Activated CD8-positive, alpha-beta T cell treated with anti-CD3 and anti-CD28 coated beads, Interleukin-2, amount 10 ng/mL, durations not matched to agents 7 days and 5 days (primary cell): ENCODE measurements at places on chromosomes 6 and 20. TPM values are rescaled to one million over a fixed set of nuclear protein-coding genes. Genes with fewer than 3 reads are reported as not detected.

ENPP3 gene
- total RNA-seq: 0.11 TPM

SLC22A7 gene
- not detected for total RNA-seq

RIMS4 gene
- not detected for total RNA-seq

TRAPPC3L gene
- total RNA-seq: not detected

RIN2 gene
- total RNA-seq: not detected

CCN6 gene
- not detected for total RNA-seq

E2F1 gene
- 80.8 TPM for total RNA-seq

DSN1 gene
- 41.8 TPM for total RNA-seq

- DNase-seq: no peak
- H3K27ac ChIP-seq: no peak overlapping the region
- H3K27me3 ChIP-seq: no peaks in the 10 kb centered on the region
- H3K4me1 ChIP-seq: no peaks in the 10 kb centered on the region
- no peak overlapping the region for H3K4me3 ChIP-seq
Observed at GRCh38 chr6:73174646-73175045, 50.6 kb downstream of the KHDC1L start.

DNA sequence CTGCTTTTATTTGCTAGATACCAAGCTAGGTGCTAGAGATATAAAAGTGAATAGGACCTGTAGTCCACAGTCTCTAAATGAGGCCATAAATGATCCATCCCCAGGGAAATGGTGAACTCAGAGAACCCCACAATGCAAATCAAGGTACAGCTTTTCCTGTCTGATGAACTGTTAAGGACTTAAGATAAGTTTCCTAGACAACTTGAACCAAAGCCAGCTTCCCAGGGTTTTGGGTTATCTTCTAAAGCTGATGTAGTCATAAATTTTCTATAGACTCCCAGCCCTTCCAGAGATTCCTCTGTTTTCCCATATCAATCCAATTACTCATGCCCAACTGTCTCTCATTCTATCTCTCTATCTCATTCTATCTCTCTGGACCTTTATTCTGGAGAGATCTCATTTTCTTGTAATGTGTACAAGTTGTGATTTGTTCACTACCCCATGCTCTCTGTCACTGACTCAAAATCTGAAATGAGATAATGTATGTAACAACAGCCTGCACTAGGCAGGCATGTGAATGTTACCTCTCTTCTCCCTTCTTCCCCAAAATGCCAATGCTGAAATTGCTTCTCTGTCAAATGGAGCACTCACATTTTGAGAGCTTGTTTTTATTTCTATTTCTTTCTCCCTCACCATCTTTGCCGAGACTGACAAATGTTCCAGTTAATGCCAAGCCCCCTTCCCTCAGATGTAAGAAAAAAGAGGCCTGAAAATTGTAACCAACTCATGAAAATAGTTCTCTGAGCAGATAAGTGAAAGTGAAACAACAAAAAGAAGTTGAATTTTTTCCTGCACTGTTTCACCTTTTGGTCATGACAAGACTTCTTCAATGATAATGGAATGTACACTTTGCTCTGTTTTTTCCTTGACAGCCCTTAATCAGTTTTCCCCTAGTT lies 279.9 kb downstream of the SLC35F1 start:
- DNase-seq: no peak
- H3K4me3 ChIP-seq: peak overlapping the region; percentile 9
- peak overlapping the region; percentile 41 for H3K27ac ChIP-seq
- H3K36me3 ChIP-seq: no peaks in the 10 kb centered on the region
- peaks cover 20% of the 10 kb centered on the region for H3K4me1 ChIP-seq

DNA sequence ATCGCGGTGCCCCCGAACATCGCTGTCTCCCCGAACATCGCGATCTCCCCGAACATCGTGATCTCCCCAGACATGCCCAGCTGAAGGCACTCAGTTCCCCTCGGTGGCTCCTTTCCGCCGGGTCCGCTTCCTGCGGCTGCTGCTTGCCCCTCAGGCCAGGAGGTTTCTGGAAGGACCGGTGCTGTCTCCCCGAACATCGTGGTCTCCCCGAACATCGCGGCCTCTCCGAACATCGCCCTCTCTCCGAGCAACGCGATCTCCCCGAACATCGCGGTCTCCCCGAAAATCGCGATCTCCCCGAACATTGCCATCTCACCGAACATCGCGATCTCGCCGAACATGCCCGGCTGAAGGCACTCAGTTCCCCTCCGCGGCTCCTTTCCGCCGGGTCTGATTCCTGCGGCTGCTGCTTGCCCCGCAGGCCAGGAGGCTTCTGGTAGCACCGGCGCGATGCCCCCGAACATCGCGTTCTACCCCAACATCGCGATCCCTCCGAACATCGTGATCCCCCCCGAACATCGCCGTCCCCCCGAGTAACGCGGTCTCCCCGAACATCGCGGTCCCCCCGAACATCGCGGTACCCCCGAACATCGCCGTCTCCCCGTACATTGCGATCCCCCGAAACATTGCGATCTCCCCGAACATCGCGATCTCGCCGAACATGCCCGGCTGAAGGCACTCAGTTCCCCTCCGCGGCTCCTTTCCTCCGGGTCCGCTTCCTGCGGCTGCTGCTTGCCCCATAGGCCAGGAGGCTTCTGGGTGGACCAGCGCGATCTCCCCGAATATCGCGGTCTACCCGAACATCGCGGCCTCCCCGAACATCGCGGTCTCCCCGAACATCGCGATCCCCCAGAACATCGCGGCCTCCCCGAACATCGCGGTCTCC lies 808 bp downstream of the ULBP1 start:
- peak overlapping the region; percentile 88 for H3K27ac ChIP-seq
- H3K36me3 ChIP-seq: peaks cover 7% of the 10 kb centered on the region
- peak overlapping the region; percentile 85 for H3K4me3 ChIP-seq
- DNase-seq: peak; percentile 41

DNA sequence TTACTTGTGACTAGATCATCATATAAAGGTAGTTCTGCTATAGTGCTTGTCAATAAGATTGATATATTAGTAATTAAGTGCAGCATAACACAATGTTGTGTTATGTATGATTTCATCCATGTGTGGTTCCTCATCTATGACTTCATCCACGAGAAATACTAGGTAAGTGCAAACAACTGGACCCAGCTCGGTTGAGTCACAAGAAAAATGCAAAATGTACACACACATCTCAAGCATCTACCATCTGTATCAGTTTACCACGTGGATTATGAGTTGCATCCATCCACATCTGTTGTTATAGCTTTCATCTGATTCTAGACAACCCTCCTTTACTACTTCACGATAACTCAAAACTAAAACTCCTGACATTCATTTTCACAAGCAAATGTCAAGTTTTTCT lies 517.0 kb upstream of the CITED2 start:
- no peaks in the 10 kb centered on the region for H3K36me3 ChIP-seq
- no peaks in the 10 kb centered on the region for H3K4me1 ChIP-seq
- no peak overlapping the region for H3K4me3 ChIP-seq
- H3K27me3 ChIP-seq: peaks cover 2% of the 10 kb centered on the region
- H3K27ac ChIP-seq: no peak overlapping the region

GRCh38 chr6:80543598-80544222 lies 437.2 kb downstream of the BCKDHB start:
- no peak overlapping the region for H3K27ac ChIP-seq
- H3K4me1 ChIP-seq: no peaks in the 10 kb centered on the region
- no peaks in the 10 kb centered on the region for H3K27me3 ChIP-seq
- H3K36me3 ChIP-seq: no peaks in the 10 kb centered on the region
- H3K4me3 ChIP-seq: no peak overlapping the region
- no peak for DNase-seq

DNA sequence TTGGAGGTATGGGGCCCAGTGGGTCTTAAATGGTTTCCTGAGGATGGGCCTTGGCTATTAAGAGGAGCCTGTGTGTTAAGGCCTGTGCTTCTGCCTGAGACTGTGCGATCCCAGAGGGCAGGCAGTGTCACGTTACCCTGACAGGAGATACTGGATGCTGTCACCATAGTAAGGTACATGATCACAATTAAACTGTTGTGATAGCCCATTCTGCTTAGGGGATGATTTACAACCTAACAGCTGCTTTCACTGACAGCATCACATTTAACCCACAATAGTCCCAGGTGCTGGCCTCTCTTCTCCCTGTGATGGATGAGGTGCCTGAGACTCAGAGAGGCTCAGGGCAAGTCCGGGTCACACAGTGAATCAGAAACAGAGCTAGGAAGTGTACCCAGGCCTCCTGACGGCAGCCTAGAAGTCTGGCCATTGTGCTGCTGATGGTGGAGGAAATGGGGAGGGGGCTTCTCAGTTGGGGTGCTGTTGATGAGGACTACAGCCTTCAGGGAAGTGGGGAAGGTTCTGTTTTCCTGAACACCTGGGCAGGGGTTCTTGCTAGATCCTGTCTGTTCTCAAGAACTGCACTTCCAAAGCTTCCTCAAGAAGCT lies 97.3 kb downstream of the MDGA1 start:
- DNase-seq: no peak
- no peak overlapping the region for H3K4me3 ChIP-seq
- H3K36me3 ChIP-seq: no peaks in the 10 kb centered on the region

DNA sequence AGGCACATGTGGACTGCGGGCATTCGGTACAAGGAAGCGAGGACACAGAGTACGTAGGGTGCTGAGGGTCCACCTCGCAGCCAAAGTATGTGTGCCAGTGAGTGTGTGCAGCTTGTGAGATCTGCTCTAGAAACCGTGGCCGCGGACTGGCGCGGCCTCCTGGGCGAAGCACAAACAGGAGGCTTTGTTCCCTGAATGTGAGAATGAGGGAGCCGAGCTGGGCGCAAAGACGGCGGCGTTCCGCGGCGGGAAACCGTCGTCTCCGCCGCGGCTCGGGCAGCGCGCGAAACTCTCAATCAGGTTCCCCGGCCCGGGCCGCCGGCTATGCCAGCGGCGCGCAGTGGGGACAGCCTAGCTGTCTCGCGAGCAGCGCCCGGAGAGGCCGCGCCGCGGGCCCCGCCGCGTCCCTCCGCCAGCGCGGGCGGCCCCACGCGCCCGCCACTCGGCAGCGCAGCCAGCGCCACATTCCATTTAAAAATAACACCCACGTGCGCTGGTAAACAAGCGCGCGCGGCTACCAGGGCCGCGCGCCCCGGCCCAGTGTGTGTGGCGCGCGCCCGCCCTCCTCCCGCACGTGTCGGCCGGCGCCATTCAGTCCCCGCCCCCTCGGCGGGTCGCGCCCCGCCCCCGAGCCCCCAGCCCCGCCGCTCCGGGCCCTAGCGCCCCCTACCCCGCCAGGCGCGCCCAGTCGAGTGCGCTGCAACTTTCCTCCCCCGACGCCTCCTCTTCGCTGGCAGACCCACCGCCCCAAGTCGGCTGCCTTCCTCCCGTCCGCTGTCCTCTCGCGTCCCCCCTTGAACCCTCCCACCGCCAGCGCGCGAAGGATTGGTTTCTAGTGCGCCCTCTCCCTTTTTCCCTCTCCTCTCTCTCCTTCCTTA lies 3.0 kb upstream of the FOXO3 start:
- peak; percentile 76 for DNase-seq
- H3K4me3 ChIP-seq: peak overlapping the region; percentile 94
- peak overlapping the region; percentile 96 for H3K27ac ChIP-seq

GRCh38 chr6:166591961-166592520 lies 5.6 kb upstream of the RAMACL start:
- no peaks in the 10 kb centered on the region for H3K36me3 ChIP-seq
- H3K4me3 ChIP-seq: no peak overlapping the region
- no peak for DNase-seq
- no peaks in the 10 kb centered on the region for H3K27me3 ChIP-seq
- peaks cover 14% of the 10 kb centered on the region for H3K4me1 ChIP-seq

GRCh38 chr6:100103194-100103593 lies 109.2 kb upstream of the MCHR2 start:
- H3K4me1 ChIP-seq: no peaks in the 10 kb centered on the region
- peaks cover 10% of the 10 kb centered on the region for H3K27me3 ChIP-seq
- no peaks in the 10 kb centered on the region for H3K36me3 ChIP-seq
- DNase-seq: no peak
- no peak overlapping the region for H3K4me3 ChIP-seq
- no peak overlapping the region for H3K27ac ChIP-seq

DNA sequence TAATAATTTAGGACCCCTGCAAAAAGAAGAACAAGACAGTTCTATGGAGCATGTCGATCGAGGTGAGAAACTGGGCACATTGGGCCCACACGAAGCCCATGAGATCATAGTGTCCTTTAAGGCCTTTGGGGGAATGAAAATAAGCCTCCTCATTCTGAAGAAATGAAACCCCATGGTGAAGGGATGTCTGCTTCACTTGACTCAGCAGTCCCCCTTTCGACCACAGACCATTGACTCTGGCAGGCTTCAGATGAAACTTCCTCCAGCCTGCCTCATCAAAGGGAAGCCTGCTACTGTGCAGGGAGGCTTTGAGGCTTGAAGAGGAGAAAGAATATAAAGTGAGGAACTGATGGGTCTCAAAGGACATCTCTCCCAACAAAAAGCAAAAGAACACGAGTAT lies 144.2 kb upstream of the FBXL4 start:
- peaks cover 33% of the 10 kb centered on the region for H3K27me3 ChIP-seq
- no peak overlapping the region for H3K27ac ChIP-seq
- no peaks in the 10 kb centered on the region for H3K36me3 ChIP-seq
- DNase-seq: no peak

DNA sequence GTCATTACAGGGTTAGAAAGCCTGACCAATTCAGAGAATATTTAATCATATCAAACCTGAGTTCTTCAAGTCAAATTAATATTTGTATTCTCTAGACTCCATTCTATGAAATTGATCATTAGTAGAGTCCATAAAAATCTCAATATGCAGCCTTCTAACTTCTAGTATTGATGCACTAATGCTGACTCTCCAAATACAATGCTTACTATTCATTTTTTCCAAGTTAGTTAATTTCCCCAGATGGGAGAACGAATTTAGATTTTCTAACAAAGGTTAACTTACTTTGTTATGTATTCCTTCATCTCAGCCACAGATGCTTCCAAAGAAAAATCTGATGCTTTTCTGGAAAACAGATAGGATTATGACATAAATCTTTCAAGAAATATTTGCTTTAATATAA lies 12.4 kb upstream of the NDRG3 start:
- DNase-seq: no peak
- peaks cover 54% of the 10 kb centered on the region for H3K36me3 ChIP-seq
- no peak overlapping the region for H3K27ac ChIP-seq

GRCh38 chr6:44327096-44327495 lies 13.9 kb upstream of the AARS2 start:
- H3K27me3 ChIP-seq: peaks cover 32% of the 10 kb centered on the region
- H3K4me1 ChIP-seq: no peaks in the 10 kb centered on the region
- H3K27ac ChIP-seq: no peak overlapping the region
- no peaks in the 10 kb centered on the region for H3K36me3 ChIP-seq
- no peak for DNase-seq

DNA sequence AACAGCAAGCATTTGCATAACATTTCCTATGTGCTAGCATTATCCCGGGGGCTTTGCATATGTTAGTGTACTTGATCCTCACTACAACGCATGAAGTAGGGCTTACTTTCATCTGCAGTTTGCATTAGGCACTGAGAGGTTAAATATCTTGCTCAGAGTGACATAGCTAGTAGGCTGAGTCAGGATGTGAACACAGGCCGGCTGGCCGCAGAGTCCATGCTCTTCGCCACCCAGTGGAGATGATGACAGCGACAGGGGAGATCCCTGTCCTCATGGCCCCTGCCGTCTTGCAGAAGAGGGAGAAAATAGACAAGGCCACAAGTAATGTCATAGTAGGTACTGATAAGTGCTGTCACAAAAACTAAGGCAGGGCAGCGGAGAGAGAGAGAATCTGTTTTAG lies 46.9 kb downstream of the LYRM4 start:
- H3K27ac ChIP-seq: no peak overlapping the region
- H3K4me3 ChIP-seq: no peak overlapping the region
- DNase-seq: no peak
- H3K4me1 ChIP-seq: peaks cover 7% of the 10 kb centered on the region
- H3K27me3 ChIP-seq: no peaks in the 10 kb centered on the region

- H3K4me1 ChIP-seq: no peaks in the 10 kb centered on the region
- peaks cover 3% of the 10 kb centered on the region for H3K27me3 ChIP-seq
- DNase-seq: no peak
- H3K4me3 ChIP-seq: no peak overlapping the region
- no peaks in the 10 kb centered on the region for H3K36me3 ChIP-seq
Observed at GRCh38 chr20:38194971-38195504, 30.0 kb upstream of the TGM2 start.
